ENCODE measurements at places on chromosomes 6 and 20. TPM values are rescaled to one million over a fixed set of nuclear protein-coding genes. Genes with fewer than 3 reads are reported as not detected.

GRCh38 chr6:146915671-146916127 is 288.5 kb upstream of the STXBP5 start:
- no peaks in the 10 kb centered on the region for H3K27me3 ChIP-seq
- no peaks in the 10 kb centered on the region for H3K4me1 ChIP-seq
- H3K4me3 ChIP-seq: no peak overlapping the region
- peak overlapping the region; percentile 89 for H3K27ac ChIP-seq
- no peak for DNase-seq

DNA sequence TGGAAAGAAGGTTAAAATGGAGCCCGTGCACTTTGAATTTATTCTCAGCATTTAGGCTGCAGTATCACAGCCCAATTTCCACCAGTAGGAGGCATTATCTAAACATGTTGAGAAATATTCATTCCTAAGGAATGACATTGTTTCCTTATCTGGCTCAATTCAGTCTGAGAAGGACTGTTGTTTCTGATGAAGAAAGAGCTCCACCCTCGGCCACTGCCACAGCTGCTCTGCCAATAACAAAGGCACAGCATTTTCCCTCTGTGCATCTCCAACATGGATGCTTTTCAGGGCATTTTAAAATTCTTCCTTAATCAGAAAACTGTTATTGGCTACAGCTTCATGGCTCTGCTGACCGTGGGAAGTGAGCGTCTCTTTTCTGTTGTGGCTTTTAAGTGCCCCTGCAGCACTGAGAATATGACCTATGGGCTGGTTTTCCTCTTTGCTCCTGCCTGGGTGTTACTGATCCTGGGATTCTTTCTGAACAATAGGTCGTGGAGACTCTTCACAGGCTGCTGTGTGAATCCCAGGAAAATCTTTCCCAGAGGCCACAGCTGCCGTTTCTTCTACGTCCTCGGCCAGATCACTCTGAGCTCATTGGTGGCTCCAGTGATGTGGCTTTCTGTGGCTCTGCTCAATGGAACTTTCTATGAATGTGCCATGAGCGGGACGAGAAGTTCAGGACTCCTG is at the start of gene CALHM5:
TSS of gene CALHM5 (plus strand) at position 216 of the 687 bp plus-strand sequence. CDS start at position 274, 58 bp downstream.
- H3K27ac ChIP-seq: peak within 1 kb of the TSS; percentile 87
- no peaks in the 10 kb centered on the region for H3K27me3 ChIP-seq
- peaks cover 21% of the 10 kb centered on the region for H3K4me1 ChIP-seq
- H3K4me3 ChIP-seq: peak within 1 kb of the TSS; percentile 52
- peak; percentile 32 for DNase-seq
- H3K36me3 ChIP-seq: no peaks in the 10 kb centered on the region

DNA sequence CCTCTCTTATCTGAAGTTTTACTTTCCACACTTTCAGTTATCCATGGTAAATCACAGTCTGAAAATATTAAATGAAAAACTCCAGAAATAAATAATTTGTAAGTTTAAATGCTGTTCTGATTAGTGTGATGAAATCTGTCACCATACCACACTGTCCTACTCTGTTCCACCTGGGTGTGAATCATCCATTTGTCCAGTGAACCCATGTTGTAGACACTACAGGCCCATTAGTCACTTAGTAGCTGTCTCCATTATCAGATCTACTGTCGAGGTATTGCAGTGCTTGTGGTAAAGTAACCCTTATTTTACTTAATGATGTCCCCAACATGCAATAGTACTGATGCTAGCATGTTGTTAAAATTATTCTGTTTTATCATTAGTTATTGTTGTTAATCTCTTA is 29.2 kb upstream of the MMS22L start:
- H3K36me3 ChIP-seq: no peaks in the 10 kb centered on the region
- DNase-seq: no peak
- H3K27ac ChIP-seq: no peak overlapping the region
- H3K27me3 ChIP-seq: no peaks in the 10 kb centered on the region
- no peak overlapping the region for H3K4me3 ChIP-seq

DNA sequence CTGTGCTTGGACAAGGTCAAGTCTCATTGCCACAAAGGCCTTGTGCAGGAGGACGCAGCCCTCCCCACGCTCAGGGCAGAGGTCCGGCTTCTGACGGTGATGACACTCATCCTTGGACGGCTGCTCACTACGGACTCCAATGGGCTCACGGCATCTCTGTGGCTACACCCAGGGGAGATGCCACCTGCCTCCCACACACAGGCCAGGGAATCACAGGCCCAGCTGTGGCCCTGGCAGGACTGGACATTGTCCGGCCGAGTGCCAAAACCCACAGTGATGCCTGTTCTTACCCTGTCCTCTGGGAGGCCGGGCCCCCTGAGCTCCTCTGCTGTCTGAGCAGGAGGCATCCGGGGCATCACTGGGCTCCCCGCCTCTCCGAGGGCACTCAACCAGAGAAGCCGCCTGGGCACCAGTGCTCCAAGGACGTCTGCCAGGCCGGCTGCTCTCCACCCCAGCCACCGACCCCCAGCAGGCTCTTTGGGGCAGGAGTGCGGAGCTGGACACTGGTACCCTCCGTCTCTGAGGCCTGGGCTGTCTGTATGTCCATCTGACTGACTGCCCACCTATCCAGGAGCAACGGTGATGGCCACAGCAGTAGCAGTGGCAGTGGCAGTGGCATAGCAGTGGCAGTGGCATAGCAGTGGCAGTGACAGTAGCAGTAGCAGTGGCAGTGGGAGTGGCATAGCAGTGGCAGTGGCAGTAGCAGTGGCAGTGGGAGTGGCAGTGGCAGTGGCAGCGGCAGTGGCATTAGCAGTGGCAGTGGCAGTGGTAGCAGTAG is 1.9 kb downstream of the RBBP8NL start:
- no peaks in the 10 kb centered on the region for H3K36me3 ChIP-seq
- no peaks in the 10 kb centered on the region for H3K4me1 ChIP-seq
- H3K27ac ChIP-seq: no peak overlapping the region
- no peak for DNase-seq

DNA sequence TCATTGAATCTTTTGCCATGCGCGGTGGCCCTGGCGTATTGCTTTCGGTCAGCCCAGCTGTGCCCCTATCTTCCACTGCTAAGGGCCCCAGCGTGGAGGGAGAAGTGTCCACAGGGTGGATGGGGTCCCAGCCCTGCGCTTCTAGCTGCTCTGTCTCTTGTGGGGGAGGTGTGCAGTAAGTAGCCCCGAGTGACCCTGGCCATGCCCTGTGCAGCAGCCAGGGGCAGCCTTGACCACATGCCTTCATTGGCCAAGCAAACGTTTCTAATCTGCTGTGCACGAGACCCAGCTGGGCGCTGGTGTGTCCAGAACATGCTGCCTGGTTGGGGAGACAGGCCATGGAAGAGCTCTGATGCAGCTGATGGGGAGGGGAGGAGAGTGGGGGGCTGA is 13.6 kb downstream of the TMEM181 start:
- no peaks in the 10 kb centered on the region for H3K27me3 ChIP-seq
- no peak overlapping the region for H3K4me3 ChIP-seq
- H3K4me1 ChIP-seq: no peaks in the 10 kb centered on the region
- H3K36me3 ChIP-seq: no peaks in the 10 kb centered on the region

- DNase-seq: no peak
- H3K27me3 ChIP-seq: no peaks in the 10 kb centered on the region
- H3K4me3 ChIP-seq: no peak overlapping the region
- no peak overlapping the region for H3K27ac ChIP-seq
- no peaks in the 10 kb centered on the region for H3K36me3 ChIP-seq
These were observed 249.0 kb upstream of the OPRM1 start for GRCh38 chr6:153790048-153790447.

EFCAB8 gene
- total RNA-seq: 0.30 TPM

DNA sequence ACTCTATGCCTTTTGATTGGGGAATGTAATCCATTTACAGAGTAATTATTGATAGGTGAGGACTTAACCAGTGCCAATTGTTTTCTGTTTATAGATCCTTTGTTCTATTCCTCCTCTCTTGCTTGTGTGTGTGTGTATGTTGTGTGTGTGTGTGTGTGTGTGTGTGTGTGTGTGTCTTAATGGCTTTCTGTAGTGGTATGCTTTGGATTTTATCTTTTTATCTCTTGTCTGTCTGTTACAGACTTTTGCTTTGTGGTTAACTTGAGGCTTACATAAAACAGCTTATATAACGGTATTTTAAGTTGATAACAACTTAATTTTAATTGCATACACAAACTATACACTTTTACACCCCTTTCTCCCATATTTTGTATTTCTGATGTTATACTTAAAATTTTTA is 54.7 kb downstream of the CDC5L start:
- no peaks in the 10 kb centered on the region for H3K27me3 ChIP-seq
- H3K27ac ChIP-seq: no peak overlapping the region

LY6G5B gene
- 13.0 TPM for total RNA-seq

GRCh38 chr6:96213784-96214183 is 198.0 kb downstream of the FUT9 start:
- no peak overlapping the region for H3K4me3 ChIP-seq
- H3K4me1 ChIP-seq: no peaks in the 10 kb centered on the region
- no peak for DNase-seq
- no peaks in the 10 kb centered on the region for H3K27me3 ChIP-seq
- no peak overlapping the region for H3K27ac ChIP-seq
- no peaks in the 10 kb centered on the region for H3K36me3 ChIP-seq

- peaks cover 11% of the 10 kb centered on the region for H3K27me3 ChIP-seq
- no peak for DNase-seq
- H3K27ac ChIP-seq: no peak overlapping the region
- no peak overlapping the region for H3K4me3 ChIP-seq
- no peaks in the 10 kb centered on the region for H3K36me3 ChIP-seq
- no peaks in the 10 kb centered on the region for H3K4me1 ChIP-seq
These were observed 25.7 kb downstream of the KCNG1 start for GRCh38 chr20:50996901-50997865.

SAMD10 gene
- 5.1 TPM for total RNA-seq

GRCh38 chr6:131199568-131200272 is 64.5 kb downstream of the AKAP7 start:
- no peaks in the 10 kb centered on the region for H3K36me3 ChIP-seq
- DNase-seq: no peak
- peak overlapping the region; percentile 72 for H3K27ac ChIP-seq
- no peak overlapping the region for H3K4me3 ChIP-seq
- no peaks in the 10 kb centered on the region for H3K4me1 ChIP-seq

OLIG3 gene
- not detected for total RNA-seq

DNA sequence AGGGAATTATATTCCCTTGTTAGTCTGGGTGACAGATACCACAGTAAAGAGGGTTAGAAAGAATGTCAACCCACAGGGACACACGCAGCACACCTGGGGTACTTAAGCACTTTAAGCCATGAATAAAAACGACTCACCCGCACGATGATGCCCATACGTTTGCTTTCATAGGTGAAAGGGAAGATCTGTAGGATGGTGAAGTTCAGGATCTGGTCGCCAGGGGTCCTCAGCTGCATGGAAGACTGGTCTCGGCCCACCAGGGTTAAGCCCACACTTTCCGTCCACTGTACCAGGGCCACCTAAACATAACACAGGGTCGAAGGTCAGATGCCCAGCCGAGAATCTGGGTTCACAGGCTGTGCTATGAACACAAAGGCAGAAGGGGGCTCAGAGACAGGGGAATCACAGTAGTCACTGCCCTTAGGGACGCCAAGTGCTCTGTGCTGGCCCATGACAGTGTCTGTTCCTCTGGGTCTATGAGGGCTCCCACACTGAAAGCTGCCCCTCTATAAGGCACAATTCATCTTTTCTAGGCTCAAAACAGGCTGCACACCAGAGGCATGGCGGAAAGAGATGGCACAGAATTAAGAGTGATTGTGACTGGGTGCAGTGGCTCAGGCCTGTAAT is 96.8 kb upstream of the NFATC2 start:
- H3K27me3 ChIP-seq: no peaks in the 10 kb centered on the region
- peak; percentile 91 for DNase-seq
- H3K27ac ChIP-seq: no peak overlapping the region
- H3K4me3 ChIP-seq: no peak overlapping the region

OR2J3 gene
- total RNA-seq: not detected

HLA-DMB gene
- 30.6 TPM for total RNA-seq

TPMT gene
- total RNA-seq: 6.1 TPM

MEI4 gene
- not detected for total RNA-seq

DNA sequence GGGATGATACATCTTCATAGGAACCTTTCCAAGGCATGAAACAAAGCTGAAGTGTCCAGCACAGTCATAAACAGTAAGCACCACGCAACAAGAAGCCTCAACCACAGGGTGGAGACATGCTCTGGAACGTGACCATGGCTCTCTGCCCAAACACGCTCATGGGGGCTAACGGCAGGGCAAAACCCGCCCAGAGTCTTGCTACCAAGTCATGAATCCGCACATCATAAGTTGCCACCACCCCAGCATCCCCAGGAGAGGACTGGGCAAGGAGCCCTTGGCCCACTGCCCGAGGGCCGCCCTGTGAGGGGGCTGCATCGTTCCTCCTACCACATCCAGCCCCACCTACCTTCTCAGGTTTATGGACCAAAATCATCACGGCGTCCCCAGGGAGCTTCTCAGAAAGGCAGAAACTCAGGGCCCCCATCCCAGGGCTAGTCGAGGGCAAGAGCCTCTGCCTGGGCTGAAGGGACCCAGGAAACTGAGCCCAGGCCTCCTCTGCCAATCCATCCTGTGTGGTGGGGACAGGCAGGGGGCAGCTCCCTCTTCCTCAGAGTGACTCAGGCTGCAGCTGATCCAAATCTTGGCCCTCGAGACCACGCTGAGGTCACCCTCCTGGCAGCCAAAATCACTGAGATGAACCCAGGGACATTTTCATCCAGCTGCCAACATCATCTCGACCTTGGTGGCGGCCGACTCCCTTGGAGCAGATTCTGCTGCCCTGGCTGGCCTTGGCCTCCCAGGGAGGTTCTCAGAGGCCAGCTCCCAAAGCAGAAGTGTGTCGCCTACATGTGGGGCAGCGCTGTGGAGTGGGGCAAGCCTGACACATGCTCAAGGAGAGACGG is 42.6 kb downstream of the BMP7 start:
- peak overlapping the region; percentile 73 for H3K27ac ChIP-seq
- H3K27me3 ChIP-seq: no peaks in the 10 kb centered on the region
- no peaks in the 10 kb centered on the region for H3K36me3 ChIP-seq
- H3K4me1 ChIP-seq: no peaks in the 10 kb centered on the region
- DNase-seq: peak; percentile 49
- no peak overlapping the region for H3K4me3 ChIP-seq

GRCh38 chr6:66896415-66896814 is 1189.4 kb upstream of the EYS start:
- H3K27me3 ChIP-seq: no peaks in the 10 kb centered on the region
- no peak overlapping the region for H3K4me3 ChIP-seq
- DNase-seq: no peak
- H3K36me3 ChIP-seq: no peaks in the 10 kb centered on the region
- no peak overlapping the region for H3K27ac ChIP-seq

CCN5 gene
- total RNA-seq: 355 TPM

RIPPLY2 gene
- total RNA-seq: not detected

GRCh38 chr6:79463621-79464050 is 73.6 kb downstream of the LCA5 start:
- no peak overlapping the region for H3K4me3 ChIP-seq
- no peaks in the 10 kb centered on the region for H3K36me3 ChIP-seq
- H3K27me3 ChIP-seq: no peaks in the 10 kb centered on the region
- no peaks in the 10 kb centered on the region for H3K4me1 ChIP-seq

TAAR2 gene
- total RNA-seq: not detected

WFDC2 gene
- total RNA-seq: 3.5 TPM

GRCh38 chr6:155398221-155398620 is 57.4 kb downstream of the NOX3 start:
- no peak overlapping the region for H3K27ac ChIP-seq
- no peak overlapping the region for H3K4me3 ChIP-seq
- H3K4me1 ChIP-seq: peaks cover 8% of the 10 kb centered on the region
- no peaks in the 10 kb centered on the region for H3K36me3 ChIP-seq
- DNase-seq: no peak

RBM24 gene
- 4.2 TPM for total RNA-seq

- peaks cover 1% of the 10 kb centered on the region for H3K27me3 ChIP-seq
- H3K36me3 ChIP-seq: peaks cover 6% of the 10 kb centered on the region
- H3K4me1 ChIP-seq: peaks cover 4% of the 10 kb centered on the region
- H3K27ac ChIP-seq: no peak overlapping the region
- no peak overlapping the region for H3K4me3 ChIP-seq
These were observed 3.7 kb upstream of the KIAA0319 start for GRCh38 chr6:24649691-24650090.

C6orf132 gene
- total RNA-seq: 0.22 TPM

All from tibial nerve (tissue), 4 donors.